ENCODE measurements at places on chromosomes 3 and 15.
A peak's percentile ranks its signal among the peaks of the same experiment; 100 is the strongest.

GRCh38 chr15:77187751-77188464, 117.0 kb upstream of the TSPAN3 start:
- no peak for DNase-seq

DNA sequence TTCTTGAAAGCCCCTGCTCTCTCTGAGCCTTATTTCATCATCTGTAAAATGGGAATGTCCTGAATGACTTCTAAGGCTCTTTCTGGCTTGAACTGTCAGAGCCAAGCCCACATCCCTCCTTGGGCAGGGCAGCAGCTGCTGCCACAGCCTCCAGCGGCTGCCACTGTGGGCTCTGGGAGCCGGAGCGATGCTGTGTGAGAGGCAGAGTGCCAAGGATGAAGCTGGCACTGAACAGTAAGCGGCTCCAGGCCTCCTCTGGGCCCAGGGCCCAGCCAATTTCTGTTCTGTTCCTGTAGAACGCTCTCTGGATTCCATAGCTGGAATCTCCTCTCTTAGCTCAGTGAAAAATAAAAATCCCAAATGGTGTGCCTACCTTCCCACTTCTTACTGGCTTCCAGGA, 4.4 kb downstream of the CPLX3 start:
- no peak for DNase-seq

DNA sequence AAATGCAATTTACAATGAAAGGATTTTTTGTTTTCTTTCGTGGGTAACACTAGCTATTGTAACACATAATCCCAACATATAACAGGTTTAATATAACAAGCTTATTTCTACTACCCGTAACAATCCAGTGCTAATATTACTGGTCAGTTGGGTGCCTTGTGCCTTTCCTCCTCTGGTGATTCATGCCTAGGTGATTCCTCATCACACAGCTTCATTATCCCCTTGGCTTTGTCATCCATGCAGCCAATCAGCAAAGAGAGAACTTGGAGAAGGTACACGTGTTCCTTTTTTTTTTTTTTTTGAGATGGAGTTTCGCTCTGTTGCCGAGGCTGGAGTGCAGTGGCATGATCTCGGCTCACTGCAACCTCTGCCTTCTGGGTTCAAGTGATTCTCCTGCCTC, 30.7 kb downstream of the CHST14 start:
- no peak for DNase-seq

- no peak for DNase-seq
Observed at GRCh38 chr3:52983336-52983807, 62.5 kb downstream of the SFMBT1 start.

GRCh38 chr15:72971766-72972165, 80.5 kb upstream of the NEO1 start:
- DNase-seq, result no peak

DNA sequence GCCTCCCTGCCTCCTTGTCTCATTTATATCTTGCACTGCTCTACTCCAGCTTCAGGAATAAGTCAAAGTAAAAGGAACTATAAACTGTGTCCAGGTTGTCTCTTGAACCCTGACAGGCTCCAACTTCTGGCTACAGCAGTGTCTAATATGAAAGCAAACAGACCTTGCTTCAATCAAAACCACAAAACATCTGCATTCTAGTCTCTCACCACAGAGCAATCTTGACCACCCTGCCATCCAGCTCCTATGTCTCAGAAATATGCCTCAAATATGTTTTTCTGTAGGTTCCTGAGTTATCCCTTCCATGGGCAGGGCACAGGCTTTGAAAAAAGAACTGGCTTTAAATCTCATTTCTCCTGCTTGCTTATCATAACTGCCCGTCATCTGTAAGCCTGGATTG, 13.0 kb upstream of the RAMAC start:
- DNase-seq, result no peak

DNA sequence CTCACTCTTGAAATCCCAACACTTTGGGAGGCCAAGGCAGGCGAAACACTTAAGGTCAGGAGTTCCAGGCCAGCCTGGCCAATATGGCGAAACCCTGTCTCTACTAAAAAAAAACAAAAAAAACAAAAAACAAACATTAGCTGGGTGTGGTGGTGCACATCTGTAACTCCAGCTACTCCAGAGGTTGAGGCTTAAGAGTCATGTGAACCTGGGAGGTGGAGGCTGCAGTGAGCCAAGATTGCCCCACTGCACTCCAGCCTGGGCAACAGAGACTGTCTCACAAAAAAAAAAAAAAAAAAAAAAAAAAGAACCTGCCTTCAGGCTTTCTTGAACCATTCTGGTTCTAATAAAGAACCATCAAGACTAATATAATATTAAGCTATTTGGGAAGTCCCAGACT, 16.5 kb downstream of the ARPP19 start:
- DNase-seq, result no peak

- DNase-seq, result no peak
Observed at GRCh38 chr15:98025237-98025636, 64.7 kb downstream of the ARRDC4 start.

GRCh38 chr3:113008117-113008516, 17.3 kb downstream of the GTPBP8 start:
- DNase-seq, result no peak

DNA sequence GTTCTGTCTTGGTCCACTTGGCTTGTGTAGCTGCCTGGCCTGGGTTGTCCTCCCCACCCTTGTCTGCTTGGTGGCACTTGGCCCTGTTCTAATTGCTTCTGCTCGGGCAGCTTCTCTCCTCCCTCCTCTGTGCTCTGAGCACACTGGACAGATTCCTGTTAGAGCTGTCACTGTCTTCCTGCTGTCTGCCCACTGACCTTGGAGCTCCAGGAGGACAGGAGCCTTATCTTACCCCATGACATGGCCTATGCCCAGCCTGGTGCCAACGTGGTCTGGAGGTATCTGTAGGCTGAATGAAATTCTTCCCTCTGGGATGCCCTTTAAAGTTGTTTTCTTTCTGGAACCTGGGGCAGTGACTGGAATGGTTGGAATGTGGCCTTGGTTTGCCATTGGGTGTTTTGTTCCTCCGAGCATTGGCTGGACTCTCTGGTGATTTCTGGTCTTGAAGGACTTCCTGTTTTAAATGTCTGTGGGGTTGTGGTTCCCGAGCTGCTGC, 94.1 kb downstream of the FAM43A start:
- no peak for DNase-seq

DNA sequence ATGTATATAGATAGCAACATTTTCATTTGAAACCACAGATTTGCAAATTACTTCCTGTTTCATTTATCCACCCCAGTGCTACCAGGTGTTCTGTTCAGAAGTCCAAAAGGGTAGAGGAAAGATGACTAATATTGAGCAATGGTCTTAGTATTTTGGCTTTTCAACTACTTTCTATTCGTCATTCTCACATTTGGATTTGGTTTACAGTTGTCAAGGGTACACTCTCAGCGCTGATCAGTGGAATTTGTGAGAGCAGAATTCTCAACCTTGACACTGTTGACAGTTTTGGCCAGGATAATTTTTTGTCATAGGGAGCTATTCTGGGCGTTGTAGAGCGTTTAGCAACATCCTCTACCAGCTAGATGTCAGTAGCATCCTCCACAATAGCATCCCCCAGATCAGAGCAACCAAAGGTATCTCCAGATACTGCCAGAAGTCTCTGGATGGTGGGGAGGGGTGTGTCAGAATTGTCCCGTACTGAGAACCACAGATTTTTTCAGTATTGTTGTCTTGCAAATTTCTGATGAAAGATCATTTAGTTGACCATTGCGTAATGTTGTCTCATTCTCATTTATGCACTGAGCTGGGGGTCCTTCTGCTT, 4.2 kb downstream of the HMCES start:
- no peak for DNase-seq

- peak; percentile 62 for DNase-seq
Observed at GRCh38 chr15:74768771-74769342, 13.0 kb upstream of the CSK start.

DNA sequence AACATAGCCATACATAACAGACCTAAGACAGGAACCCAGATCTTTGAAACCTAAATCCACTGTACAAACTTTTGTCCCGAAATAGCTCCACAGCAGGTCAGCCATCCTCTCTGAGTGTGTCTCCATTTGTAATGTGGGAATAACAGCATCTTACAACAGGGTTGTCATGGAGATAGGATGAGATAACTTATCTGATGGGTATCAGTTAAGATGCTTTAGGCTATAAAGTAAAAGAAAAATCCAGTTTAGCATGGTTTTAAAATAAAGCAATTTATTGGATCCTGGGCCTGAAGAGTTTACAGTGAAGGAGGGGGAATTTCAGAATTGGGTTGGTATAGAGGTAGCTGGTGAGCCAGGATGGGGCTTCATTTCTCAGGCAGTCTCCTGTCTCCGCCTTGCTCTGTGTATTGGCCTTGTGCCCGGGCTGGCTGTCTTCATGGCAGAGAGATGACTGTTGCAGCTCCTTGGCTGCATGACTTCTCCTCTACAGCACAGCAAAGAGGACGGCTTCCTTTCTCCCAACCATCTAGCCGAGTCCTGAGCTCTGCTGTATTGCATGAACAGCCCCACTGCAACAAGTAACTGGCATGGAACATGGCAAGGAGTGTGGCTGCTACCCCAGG, 131.9 kb upstream of the PROK2 start:
- DNase-seq, result no peak

DNA sequence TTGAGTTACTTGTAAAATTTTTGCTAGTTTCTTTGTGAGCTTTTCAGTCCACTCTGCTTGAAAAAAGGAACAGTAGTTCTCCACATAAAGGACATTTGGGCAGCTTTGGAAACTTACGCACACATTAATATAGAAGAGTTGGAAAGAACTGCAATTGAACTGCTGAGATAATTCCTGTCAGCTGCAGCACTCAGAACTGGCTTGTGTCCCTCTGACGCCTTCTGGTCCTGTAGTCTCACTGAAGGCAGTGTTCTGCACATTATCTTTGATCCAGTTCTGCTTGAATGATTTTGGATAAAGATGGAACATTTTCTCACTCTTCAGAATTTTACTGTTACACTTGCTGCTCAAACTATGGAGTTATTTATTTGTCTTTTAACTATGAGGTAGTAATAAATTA, 901.9 kb downstream of the OTOL1 start:
- no peak for DNase-seq

GRCh38 chr3:187739561-187740332, 5.5 kb downstream of the BCL6 start:
- DNase-seq, result peak; percentile 76

GRCh38 chr15:81562986-81563385, 189.0 kb upstream of the TMC3 start:
- DNase-seq, result no peak

- DNase-seq, result no peak
Observed at GRCh38 chr3:63497641-63498040, 154.8 kb upstream of the SNTN start.

DNA sequence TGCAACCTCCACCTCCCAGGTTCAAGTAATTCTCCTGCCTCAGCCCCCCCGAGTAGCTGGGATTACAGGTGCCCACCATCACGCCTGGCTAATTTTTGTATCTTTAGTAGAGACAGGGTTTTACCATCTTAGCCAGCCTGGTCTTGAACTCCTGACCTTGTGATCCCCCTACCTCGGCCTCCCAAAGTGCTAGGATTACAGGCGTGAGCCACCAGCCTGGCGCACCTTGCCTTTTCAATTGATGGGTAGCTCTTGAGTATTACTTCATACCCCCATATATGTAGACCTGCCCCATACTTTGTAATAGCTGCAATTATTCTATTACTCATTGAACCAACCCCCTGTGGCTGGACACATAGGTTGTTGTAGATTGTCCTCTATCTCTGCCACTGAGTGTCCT, 101.3 kb downstream of the LRRK1 start:
- no peak for DNase-seq

GRCh38 chr3:115627180-115628074, 4.1 kb downstream of the GAP43 start:
- no peak for DNase-seq

- no peak for DNase-seq
Observed at GRCh38 chr3:37803726-37804469, 57.8 kb upstream of the CTDSPL start.

- DNase-seq, result no peak
Observed at GRCh38 chr3:79362571-79363270, 405.1 kb downstream of the ROBO1 start.

GRCh38 chr3:23836536-23837230, 30.9 kb downstream of the UBE2E1 start:
- no peak for DNase-seq

DNA sequence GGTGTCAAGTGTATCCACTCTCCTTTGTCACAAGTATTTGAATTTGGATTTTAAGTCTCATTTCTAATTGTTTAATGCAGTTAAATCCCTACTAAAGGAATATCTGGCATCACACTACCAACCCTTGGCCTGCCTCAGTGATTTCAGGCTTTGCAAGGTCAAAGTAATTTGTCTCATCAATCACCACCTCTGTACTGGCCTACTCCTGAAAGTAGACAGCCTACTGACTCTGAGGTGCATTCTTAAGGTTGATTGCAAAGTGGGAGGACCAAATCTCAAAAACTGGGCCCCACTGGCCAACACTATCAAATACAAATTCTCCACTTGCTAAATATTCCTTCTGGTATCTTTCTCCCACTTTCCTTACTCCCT, 851 bp upstream of the TEX55 start:
- no peak for DNase-seq
